Caki2 (cell line): ENCODE measurements at places on chromosomes 6 and 20. TPM values are rescaled to one million over a fixed set of nuclear protein-coding genes. Genes with fewer than 3 reads are reported as not detected.

- DNase-seq = no peak
Observed at GRCh38 chr6:134921721-134922261, 28.1 kb downstream of the ALDH8A1 start.

GRCh38 chr20:23315099-23315498 lies 35.5 kb upstream of the NXT1 start:
- DNase-seq = no peak

DNA sequence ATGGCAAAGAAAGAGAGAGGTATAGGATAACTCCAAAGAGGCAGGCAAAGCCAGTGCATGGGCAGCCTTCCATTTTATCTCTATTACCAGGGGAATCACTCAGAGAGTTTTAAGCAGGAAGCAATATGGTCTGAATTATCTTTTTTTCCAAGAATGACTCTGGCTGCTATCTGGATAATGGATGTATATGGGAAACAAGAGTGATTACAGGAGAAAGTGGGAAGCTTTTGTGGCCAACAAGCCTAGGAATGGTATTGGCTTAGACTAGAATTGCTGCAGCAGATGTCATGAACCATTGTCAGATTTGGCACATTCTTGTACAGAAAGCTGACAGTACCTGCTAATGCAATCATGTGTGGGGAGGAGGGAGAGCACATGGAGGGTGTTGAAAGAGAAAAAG lies 73.0 kb upstream of the BTBD3 start:
- no peak for DNase-seq

- no peak for DNase-seq
Observed at GRCh38 chr6:85600713-85601313, 7.2 kb upstream of the SNX14 start.

DNA sequence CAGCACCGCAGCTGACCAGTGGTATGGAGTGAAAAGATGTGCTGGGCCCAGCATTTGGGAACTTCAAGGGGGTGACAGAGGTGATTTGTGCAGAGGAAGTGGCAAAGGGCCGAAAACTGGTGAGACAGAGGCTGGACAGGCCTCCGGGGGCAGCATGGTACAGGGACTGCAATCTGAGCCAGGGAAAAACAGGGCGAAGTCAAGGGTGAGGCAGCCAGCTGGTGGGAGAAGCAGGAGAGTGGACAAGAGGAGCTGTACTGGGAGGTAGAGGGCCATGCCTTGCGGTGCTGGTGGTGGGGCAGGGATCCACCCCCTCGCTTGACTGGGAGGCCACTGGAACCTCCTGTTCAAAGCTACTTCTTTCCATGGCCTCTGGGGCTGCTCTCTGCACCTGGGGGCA lies 7.3 kb upstream of the GFRA4 start:
- peak; percentile 14 for DNase-seq

- no peak for DNase-seq
Observed at GRCh38 chr6:150705392-150705791, 105.7 kb downstream of the PLEKHG1 start.

DNA sequence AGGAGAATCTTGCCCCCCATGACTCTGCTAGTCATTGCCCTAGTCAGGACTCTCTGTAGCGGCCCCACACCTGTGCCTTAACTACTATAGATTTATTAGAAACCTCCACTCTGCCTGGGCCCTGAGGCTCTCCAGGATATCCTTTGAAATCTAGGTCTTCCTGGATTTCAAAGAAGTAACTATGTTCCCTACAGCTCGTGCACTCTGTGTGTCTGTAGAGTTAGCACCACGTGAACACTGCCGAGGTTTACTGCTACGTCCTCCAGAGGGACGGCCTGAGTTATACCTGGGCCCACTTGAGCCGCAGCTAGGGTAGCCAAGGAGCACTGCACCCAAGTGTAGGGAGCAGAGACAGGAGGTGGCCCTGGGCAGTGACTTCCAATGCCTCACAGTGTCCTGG lies 19.8 kb downstream of the GLP1R start:
- no peak for DNase-seq

DNA sequence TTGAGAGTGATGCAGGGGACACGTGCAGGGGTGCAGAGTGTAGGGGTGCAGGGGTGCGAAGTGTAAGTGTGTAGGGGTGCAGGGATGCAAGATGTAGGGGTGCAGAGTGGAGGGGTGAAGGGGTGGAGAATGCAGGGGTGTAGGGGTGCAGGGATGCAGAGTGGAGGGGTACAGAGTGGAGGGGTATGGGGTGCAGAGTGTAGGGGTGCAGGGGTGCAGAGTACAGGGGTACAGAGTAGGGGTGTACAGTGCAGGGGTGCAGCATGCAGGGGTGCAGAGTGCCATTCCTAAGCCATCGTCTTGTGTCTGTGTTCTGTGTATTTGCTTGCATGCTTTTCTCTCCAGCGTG lies 345.4 kb downstream of the TAF4 start:
- DNase-seq = no peak

GRCh38 chr6:30810813-30811339 lies 66.5 kb upstream of the IER3 start:
- DNase-seq = peak; percentile 30

GRCh38 chr6:46440641-46441040 lies 50.6 kb downstream of the RCAN2 start:
- no peak for DNase-seq

DNA sequence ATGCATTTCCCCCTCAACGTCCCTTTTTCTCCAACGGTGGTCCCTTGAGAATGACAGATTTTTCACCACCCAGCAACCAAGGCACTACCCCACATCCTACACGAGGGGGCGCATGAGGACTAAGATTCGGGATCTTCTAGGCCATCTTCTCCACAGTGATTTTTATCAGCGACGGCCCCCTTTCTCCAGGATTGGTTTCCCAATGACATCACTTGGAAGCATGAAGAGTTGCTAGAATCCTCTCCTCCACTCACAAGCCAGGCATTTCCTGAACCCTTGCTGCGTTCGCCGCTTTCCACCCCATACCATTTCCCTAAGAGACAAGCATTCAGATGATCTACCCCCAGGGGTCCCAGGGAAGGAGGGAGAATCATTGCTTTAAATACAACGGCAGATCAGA lies 252.0 kb downstream of the HIVEP2 start:
- peak; percentile 52 for DNase-seq

- DNase-seq = no peak
Observed at GRCh38 chr6:80460257-80460865, 353.9 kb downstream of the BCKDHB start.

GRCh38 chr6:15819841-15820240 lies 157.0 kb upstream of the DTNBP1 start:
- no peak for DNase-seq

DNA sequence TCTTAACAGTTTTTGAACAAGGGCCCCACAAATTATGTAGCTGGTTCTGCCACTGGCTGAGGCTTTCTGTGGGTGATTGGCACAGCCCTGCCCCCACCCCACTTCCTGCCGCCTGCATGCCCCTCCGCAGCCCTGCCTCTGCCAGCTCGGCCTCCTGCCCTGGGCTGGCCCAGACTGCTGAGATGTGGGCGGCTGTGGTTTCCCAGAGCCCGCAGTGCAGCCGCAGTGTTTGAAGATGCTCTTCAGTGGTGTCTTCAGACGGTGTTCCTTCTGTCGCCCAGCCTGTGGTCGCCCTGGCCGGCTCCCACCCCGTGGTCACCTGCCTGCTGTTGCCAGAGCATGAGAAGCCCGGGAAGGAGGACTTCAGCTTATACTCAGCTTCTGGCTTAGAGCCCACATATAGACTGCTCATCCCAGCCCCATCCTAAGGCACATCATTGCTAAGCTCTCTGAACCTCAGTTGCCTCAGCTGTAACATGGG lies 154.3 kb downstream of the VEGFA start:
- DNase-seq = no peak

DNA sequence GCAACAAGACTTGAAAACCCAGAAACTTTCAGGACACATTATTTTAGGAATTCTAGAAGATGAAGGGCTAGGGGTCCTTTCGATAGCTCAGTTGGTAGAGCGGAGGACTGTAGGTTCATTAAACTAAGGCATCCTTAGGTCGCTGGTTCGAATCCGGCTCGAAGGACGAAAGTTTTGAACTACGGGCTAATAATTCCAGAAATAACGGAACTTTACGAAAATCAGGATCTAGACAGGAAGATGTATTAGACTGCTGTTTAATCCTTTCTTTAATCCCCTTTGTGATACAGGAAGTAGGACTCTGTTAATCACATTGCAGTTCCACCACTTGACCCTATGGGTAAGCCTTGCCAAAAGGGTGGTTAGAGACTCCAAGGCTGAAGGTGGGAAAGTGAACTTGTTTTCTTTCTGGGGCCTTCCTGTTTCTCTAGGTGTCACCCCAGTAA lies 21.2 kb upstream of the ABT1 start:
- DNase-seq = no peak

GRCh38 chr20:36544134-36545018 lies 3.1 kb downstream of the MYL9 start:
- no peak for DNase-seq

GRCh38 chr6:167956983-167957492 lies 40.4 kb upstream of the KIF25 start:
- peak; percentile 35 for DNase-seq

DNA sequence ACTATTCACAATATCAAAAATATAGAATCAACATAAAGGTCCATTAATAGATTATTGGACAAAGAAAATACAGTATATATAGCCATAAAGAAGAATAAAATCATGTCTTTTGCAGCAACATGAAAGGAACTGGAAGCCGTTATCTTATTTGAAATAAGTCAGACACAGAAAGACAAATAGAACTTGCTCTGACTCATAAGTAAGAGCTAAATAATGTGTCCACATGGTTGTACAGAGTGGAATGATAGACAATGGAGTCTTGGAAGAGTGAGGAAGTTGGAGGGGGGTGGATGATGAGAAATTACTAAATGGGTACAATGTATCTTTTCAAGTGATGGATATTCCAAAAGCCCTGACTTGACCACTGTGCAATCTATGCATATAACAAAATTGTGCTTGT lies 613.5 kb downstream of the PHF3 start:
- DNase-seq = peak; percentile 47

GRCh38 chr6:26472549-26473290 lies 15.0 kb downstream of the BTN2A1 start:
- no peak for DNase-seq

Gene SUMO4
- not detected in 2 replicates for total RNA-seq

Gene DUSP15
- total RNA-seq = 3.9 TPM in 1 of 2 replicates, not detected in the other

Gene OR2H1
- not detected in 2 replicates for total RNA-seq

Gene GSTA1
- total RNA-seq = not detected in 2 replicates

Gene TRIM38
- total RNA-seq = 5.8 and 6.7 TPM in 2 replicates

Gene MDFI
- total RNA-seq = 0.35 TPM in 1 of 2 replicates, not detected in the other

Gene TFAP2C
- 7.6 and 13.0 TPM in 2 replicates for total RNA-seq

Gene ARMC2
- total RNA-seq = 0.17 TPM in 1 of 2 replicates, not detected in the other

Gene ERMARD
- 9.6 and 22.8 TPM in 2 replicates for total RNA-seq

Gene TMEM217
- 0.74 TPM in 1 of 2 replicates, not detected in the other for total RNA-seq
